Frontal cortex (tissue), 4 donors: ENCODE measurements at places on chromosomes 11 and 22. TPM values are rescaled to one million over a fixed set of nuclear protein-coding genes. Genes with fewer than 3 reads are reported as not detected.

DNA sequence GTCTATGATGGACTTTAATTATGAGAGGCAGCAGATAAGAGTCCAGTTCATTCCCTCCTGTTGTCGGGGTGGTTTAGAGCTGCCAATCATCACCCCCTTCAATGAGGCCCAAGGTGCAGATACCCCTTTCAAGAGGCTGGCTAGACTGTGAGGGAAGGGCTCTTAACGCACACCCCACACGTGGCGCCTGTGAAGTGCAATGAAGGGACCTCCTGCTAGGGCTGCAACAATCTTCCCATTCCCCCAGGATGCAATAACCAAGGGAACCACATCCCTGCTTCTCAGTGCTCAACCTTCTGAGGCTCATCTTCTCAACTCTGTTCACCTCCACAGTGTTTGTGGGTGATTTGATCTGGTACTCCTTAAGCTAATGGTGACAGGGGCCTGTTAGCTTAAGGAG is 19.0 kb downstream of the TENM4 start:
- no peak for DNase-seq

DNA sequence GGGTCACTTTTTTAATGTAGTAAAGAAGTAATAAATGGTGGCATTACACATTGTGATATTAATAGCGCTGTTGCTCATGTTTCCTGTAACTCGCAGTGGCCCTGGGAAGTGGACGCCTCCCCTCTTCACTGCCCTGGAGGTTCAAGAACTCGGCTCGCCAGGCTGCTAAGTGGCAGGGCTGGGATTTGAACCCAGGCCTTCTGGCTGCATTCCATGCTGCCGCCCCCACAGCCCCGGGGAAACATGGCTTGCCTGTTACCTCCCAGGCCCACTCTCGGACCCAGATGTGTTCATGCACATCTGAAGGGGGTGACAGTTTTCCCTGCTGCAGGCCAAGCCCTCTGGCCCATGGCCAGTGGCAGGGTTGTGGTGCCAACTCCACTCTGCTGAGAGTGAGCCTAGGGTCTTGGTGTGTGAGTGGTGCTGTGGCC is 25.0 kb upstream of the MGAT3 start:
- no peak for DNase-seq

DNA sequence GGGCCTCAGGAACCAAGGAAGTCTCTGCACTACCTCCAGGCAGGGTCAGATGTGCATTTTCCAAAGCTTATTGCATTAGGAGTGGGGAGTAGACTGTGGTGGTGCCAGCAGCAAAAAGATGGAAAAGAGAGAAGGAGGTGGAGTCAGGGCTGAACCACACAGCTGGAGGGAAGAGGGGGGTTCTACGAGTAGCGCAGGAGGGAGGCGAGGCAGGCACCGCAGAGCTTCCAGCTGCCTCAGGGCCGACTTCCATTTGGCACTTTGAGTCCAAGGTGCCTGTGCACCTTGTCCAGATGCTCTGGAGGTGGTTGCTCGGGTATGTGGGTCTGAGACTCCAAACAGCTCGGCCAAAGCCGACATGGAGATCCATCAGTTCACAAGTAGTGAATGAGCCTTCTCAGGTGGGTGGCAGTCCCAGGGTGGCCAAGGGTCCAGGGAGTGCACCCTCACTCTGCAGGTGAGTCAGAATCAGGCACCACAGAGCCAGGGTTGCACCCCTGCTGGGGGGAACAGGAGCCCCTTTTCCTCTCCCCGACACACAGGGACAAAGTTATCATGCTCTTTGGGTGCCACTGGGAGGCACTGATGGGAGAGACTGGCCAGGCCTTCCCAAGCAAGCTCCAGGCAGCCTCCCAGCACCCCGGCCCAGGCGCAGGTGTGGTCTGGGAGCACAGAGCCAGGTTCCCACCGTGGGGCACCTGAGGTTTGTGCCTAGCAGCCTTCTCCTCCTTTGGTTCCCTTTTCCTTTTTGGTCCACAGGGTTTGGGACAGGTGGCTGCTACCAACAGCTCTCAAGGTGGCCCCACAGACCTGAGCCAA is 30.2 kb downstream of the GGT5 start:
- DNase-seq, result no peak

The TRIM49 gene
- total RNA-seq, result under 0.01 TPM

The CALCB gene
- under 0.01 TPM for total RNA-seq

The OR2AT4 gene
- not detected for total RNA-seq

GRCh38 chr11:69121021-69121420 is 34.7 kb upstream of the SMIM38 start:
- DNase-seq, result no peak

DNA sequence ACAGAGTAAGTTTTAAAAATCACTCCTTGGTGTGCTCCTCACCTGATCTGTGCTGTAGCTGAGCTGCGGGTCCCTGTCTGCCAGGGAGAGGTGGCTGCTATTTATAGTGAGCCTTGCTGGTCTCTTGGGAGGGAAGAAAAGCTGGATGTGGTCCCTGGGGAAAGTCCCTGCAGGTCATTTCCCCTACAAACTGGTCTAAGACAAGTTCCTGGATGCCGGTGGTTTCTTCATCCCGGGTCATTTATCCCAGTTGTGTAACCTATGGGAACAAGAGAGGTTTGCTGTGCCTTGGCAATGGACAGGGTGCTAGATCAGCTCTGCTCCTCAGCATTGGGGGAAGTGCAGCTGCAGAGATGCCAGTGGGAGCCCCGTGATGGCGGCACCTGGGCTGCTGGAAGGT is at the start of gene SAA2:
Gene SAA2 (minus strand): TSS at position 108 of the 400 bp plus-strand sequence. CDS start 657 bp downstream, outside the sequence.
- DNase-seq, result no peak

- no peak for DNase-seq
These were observed 25.8 kb downstream of the KCNC1 start for GRCh38 chr11:17760102-17761029.

DNA sequence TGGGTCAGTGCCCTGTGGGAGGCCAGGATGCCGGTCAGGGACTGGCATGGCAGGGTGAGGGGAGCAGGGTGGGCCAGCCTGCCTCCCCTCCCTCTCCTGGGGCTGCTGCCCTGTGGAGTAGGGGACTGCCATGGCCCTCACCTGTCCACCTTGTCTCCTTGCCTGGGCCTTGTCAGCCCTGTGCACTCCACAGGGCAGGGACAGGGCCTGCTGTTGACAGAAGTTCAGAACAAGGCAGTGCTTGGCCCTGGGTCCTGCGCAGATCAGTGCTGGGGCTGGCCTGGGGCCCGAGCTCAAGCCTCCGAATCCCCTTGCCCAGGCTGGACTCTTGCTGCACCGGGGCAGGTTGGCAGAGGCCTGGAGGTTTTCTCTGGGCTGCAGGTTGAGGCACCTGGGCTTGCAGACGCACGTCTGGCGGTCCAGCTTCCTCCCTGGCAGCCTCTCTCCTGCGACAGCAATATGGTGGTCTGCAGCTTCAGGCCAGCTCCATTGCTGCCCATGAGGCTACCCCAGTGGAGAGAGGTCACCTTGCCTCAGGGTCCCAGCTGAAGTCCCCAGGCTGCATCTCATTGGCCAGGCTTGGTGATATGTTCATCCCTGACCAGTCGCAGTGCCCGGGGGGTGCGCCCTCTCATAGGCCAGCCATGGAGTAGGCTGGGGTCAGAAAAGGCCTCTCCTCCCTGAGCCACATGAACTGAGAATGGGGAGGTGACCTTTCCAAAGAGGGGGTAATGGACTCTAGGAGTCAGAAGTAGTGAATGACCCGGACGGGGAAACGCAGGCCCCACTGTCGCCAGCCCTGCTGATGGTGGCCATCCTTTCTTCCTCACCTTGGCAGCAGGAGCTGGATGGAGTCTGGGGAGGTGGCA is 21.5 kb upstream of the CHKA start:
- DNase-seq, result no peak

DNA sequence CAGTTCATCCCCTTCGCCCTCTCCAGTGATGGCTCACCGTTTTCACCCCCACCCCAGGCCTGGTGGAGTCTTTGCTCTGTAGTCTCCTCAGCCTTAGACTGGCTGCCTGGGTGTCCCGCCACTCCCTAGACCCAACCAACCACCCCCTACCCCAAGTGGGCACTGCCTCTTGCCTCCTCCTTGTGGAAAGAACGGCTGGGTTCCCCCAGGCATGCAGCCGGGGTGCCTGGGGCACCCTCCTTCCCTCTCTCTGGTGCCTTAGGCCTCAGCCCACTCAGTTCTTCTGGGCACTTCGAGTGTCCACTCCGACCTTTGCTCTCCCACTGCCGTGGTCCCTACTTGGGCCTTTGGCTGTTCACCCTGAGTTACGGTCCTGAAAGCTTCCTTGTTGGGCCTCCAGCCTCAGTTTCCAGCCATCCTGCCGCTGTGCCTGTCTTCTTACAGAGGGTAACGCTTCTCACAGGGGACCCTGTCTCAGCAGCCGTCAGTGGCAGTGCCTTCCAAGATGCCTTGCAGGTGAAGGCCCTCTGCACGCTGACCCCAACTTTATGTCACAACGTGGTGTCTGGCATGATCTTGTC is 3.1 kb downstream of the GRIK4 start:
- DNase-seq, result no peak

DNA sequence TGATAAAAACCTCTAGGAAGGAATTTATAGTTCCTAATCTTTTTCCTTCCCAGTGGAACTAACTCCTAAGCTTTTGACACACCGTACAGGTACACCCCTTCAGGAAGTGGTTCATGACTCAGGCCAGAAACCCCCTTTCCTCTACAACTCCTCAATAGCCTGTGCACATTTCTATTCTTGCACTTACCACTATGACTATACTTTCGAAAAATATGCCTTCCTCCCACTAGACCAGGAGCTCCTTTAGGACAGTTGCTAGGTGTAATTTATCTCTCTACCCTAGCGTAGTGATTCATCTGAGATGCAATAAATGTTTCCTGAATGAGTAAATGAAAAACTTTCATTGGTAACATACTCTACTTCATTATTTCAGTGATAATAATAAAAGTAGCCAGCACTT is 14.5 kb downstream of the MAP6 start:
- DNase-seq, result no peak

The DENND5A gene
- 119 TPM for total RNA-seq
